ENCODE measurements at places on chromosomes 11 and 22.

GRCh38 chr11:113245216-113245615 lies 69.2 kb upstream of the TTC12 start:
- DNase-seq: no peak

DNA sequence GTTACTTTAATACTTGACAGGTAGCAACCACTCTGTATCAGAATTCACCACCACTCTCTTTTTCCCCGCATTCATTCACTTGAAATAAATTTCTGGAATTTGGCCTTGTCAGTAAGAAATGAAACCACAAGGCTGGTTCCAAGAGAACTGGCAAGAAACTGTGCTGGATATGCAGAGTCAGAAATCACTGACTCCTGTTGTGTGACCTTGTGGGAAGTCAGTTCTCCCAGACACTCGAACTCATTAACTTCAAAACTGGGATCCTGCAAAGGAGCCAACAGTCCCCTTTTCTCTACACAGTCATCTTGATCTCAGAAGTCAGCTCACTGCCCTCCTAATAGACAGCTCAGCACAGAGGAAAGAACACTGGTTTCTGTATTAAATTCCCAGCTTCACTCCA lies 142.7 kb downstream of the LRRC4C start:
- DNase-seq: no peak

GRCh38 chr11:8291421-8292350 lies 28.0 kb upstream of the LMO1 start:
- DNase-seq: no peak

- no peak for DNase-seq
Observed at GRCh38 chr22:23182309-23183060, 2.2 kb downstream of the BCR start.

GRCh38 chr11:19771463-19771862 lies 58.8 kb downstream of the NAV2 start:
- no peak for DNase-seq

GRCh38 chr11:69520186-69520916 lies 38.9 kb downstream of the LINC01488 start:
- no peak for DNase-seq

DNA sequence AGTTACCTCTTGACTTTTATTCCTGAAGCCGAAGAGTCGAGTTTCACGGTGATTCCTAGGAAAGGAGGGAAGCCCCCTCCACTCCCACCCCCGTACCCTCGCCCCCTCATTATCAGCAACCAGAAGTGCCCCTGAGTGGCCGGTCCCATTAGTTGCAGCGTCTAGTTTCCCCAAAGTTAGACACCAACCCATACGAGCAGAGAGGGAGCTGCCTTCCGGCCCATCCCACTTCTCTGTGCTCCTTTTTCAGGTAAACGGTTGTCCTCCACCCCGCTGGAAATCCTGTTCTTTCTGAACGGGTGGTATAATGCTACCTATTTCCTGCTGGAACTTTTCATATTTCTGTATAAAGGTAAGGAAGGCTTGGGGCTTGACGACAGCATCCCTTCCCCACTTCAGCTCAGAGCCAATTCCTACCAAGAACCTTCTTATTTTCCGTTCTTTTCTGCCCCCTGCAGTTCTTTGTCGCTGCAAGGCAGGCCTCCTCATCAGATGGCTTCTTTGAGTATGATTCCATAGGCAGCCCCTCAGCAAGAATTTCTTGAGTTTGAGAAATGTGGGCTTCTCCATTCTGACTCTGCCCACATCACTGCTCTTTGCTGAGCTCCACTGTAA lies 701 bp downstream of the TMEM216 start:
- DNase-seq: no peak

- DNase-seq: no peak
Observed at GRCh38 chr11:34356576-34356912, 1.3 kb downstream of the ABTB2 start.

DNA sequence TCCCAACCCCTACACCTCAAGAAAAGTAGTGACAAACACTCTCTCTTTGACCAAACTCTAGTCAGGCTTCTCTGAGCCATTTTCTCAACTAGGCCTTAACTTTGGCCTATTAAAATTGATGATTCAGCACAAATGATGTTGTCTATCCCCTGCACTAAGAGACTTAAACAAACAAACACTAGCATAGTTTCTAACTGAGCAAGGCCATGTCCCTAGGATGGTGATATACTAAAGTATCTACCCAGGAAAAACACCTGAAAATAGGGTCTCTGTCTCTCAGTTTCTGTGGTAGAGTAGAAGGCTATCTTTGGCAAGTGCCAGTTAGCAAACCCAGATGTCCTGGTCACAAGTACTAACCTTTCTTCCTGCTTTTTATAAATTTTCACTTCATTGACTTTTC lies 219.7 kb upstream of the ANO3 start:
- DNase-seq: no peak

- DNase-seq: no peak
Observed at GRCh38 chr11:2213384-2213842, 41.8 kb upstream of the TH start.

DNA sequence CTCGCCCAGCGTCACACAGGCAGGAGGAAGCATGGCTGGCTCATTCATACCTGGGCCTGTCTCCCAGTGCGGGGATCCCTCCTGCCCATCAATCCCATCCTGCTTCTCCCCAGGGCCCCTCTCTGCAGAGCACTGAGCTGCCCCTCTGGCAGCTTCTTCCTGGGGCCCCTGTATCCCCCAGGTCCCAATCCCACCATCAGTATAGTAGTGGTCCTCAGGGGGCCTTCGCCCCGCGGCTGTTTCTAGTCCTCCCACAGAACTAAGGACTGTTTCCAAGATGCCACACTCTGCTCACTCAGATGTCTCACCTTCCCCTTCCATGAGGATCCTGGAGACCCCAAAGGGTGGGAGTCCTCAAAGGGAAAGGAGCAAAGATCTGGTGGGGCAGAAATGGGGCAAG lies 97.6 kb downstream of the PDE2A start:
- no peak for DNase-seq

- no peak for DNase-seq
Observed at GRCh38 chr22:47059701-47060161, 297.3 kb downstream of the TBC1D22A start.

GRCh38 chr11:127350476-127350875 lies 349.9 kb upstream of the KIRREL3 start:
- DNase-seq: no peak

GRCh38 chr22:38448945-38449745 lies 5.9 kb downstream of the KCNJ4 start:
- DNase-seq: no peak

DNA sequence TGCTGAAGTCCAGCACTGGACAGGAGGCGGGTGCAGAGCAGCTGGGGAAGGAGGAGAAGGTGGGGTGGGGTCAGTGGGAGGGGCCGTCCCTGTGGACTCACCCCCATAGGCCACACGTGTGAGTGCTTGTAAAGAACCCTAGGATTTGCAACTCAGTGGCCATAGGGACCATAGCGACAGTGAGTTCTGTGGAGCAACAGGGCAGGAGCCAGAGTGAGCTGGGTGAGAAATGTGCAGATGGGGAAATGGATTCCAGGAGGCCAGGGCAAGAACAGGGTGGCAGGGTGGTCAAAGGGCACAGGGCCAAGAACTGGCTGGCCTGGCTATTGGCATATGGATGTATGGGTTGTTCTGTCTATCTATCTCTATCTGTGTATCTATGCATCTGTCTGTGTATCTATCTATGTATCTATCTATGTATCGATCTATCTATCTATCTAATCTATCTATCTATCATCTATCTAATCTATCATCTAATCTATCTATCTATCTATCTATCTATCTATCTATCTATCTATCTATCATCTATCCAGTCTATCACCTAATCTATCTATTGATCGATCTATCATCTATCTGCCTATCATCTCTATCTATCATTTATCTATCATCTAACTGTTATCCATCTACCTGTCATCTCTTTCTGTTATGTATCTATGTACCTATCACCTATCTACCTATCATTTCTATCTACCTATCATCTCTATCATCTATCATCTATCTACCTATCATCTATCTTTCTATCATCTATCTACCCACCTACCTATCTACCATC lies 889.0 kb downstream of the TBC1D22A start:
- no peak for DNase-seq

DNA sequence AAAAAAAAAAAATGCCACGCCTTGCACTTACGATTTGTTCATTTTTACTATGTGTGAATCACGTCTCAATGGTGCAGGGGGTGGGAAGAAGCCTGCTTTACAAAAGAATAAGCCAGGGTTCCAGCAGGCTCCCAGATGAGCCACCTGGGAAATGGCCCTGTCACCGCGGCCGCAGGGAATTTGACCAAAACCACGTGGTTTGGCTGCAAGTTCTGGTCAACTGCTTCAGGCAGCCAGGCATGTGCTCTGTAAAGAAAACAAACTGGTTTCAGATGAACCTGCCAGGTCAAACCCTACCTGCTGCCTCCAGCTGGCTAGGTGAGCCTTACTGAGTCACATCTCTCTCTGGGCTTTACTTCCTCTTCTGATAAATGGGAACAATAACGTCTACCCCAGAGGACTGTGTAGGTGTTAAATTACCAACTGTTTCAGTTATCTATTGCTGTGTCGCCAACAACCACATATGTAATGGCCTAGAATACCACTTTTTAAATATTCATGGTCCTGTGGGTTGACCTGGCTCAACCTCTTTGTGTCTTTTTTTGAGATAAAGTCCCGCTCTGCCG lies 30.5 kb upstream of the GCAT start:
- DNase-seq: peak; percentile 45

GRCh38 chr22:46813816-46814597 lies 51.6 kb downstream of the TBC1D22A start:
- DNase-seq: no peak

- no peak for DNase-seq
Observed at GRCh38 chr22:27474711-27475547, 326.6 kb downstream of the MN1 start.
